ENCODE measurements at places on chromosomes 11 and 22.

GRCh38 chr11:33257897-33258630 lies 883 bp downstream of the HIPK3 start:
- peak; percentile 82 for DNase-seq

- no peak for DNase-seq
Observed at GRCh38 chr11:708511-708910, 2.5 kb downstream of the EPS8L2 start.

- DNase-seq, result no peak
Observed at GRCh38 chr11:125193841-125194240, 29.3 kb downstream of the PKNOX2 start.

DNA sequence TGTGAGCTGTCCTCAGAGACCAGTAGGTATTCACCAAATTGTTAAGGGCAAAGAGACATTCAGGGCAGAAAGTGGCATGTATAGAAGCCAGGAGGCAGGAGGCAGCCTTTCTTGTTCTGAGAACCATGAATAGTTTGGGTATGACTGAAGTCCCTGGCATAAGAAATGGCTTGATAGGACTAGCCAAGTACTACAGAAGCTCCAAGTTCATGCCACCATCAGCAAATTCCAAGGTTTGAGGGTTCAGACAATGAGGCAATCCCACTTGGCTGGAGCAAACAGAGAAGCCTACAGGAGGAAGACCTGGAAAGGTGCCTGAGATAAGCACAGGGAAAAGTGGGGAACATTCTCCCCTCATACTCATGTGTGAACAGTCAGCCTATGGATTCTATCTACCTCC lies 25.8 kb downstream of the XRRA1 start:
- DNase-seq, result no peak

DNA sequence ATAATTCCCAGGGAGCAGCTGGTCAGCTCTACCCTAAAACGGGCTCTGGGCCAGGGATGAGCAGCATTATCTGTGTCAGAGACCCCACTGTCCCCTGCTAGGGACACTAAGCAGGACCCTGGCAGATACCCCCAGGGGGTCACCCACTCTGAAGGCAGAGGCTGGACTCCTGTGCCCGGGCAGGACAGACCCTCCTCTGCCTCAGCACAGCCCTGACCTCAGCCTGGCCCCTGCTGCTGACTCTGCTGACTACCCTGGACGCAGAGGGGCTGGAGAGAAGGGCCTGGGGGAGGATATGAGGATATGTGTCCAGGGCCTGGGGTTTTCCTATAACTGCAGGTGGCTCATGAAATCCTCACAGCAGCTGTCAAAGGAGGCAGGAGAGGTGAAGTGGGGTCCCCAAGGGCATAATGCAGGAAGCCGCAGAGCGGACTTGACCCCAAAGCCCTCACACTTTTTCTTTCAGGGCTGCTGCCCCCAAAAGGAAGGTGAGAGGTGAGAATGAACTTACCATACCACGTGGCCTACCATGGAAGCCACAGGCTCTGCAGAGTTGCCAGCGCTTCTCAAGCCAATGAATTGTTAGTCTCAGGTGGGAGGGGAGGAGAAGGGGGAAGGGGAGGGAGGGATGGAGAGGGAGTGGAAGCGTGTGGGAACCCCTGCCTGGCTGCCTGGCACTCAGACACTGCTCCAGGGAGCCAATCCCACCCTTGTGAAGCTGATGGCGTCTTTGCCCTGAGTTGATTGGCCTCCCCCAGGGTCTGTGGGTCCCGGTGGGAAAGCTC lies 76.7 kb upstream of the WNT11 start:
- DNase-seq, result no peak

DNA sequence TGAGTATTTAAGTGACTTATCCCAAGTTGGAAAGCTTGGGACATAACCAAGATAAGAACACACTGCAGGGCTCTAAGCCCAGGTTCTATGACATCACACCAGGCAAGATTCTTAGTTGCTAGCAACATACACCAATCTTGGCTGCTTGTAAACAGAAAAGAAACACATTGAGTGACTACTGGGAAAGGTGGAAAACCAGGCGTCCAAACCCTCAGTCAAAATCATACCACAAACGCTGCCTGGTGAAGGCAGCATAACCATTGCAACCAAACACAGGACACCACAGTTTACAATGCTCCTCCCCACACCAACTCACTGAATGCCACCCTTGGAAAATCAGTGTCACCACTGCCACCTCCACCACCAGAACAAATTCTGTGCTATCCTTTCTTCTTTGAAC lies 379.9 kb downstream of the TTC28 start:
- DNase-seq, result peak; percentile 17

DNA sequence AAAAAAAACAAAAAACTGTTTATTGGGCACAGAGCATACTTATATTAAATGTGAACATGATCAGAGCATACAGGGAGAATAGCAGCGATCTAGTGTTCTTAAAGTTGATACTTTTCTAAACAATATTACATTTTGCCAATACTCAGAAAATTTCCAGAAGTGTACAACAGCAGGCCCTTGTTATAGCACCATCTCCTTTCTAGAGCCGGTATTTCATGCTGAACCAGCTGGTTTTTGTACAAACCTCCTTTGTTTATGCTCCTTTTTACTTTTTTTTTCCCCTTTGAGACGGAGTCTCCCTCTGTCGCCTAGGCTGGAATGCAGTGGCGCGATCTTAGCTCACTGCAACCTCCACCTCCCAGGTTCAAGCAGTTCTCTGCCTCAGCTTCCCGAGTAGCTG lies 90.7 kb downstream of the PPP6R3 start:
- no peak for DNase-seq

DNA sequence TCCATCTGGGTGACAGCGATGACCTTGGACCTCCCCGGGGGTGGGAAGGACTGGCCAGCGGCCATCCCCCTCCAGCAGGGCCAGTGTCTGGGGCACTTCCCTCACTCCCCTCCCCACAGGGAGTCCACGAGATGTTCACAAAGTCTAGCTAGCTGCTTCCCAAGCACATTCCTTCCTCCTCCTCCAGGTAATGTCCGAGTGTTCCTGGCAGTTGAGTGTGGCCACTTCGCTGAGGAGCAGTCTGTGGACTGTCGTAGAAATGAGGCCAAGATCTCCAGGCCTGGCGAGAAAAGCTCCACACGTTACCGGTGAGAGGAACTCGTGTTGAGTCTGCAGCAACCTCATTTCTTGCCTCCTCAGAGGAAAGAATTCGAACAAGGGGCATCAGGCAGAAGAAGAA lies 425.5 kb downstream of the BRD1 start:
- DNase-seq, result no peak

- no peak for DNase-seq
Observed at GRCh38 chr11:96990914-96991313, 601.1 kb downstream of the JRKL start.

DNA sequence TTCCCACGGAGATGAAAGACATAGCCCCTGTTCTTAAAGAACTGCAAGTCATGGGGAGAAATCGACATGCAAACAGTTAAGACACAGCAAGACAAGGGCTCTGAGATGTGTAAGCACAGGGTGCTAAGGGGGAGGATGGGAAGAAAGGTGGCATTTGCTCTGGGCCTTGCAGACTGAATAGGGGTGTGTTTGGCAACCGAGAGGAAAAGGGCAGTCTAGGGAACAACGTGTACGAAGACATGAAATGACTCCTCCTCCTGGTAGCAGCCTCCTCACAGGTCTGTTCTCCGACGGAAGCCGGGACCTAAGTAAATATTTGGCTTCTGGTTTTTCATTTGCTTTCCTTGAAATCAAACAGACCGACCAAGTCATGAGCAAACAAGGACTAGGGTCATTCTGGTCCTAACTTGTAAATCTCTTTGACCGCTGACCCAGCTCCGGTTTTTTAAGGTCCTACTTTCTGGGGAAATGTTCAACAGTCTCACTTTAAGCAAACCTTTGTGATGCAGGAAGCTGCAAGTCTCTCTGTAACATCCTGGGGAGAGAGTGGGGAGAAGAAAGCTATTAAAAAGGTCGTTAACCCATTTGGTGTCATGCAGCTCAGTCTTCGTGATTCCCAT lies 19.7 kb downstream of the NNMT start:
- no peak for DNase-seq

- no peak for DNase-seq
Observed at GRCh38 chr11:126268361-126268707, 361 bp downstream of the SRPRA start.

DNA sequence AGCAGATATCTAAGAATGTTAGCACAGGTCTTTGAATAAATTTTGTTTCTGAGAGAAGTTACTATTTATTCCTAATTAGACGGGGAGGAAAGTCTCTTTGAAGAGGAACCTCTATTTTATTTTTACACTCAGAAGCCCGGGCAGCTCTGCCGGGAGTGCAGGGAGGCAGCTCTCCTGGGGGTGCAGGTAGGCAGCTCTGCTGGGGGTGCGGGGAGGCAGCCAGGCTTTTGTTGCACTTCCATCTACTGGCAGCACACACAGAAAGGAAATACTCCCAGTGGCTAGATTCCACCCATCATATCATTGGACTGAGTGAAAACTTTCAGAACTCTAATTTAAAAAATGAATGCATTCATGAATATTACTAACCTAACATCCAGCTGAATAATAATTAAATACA lies 24.6 kb downstream of the OR10A6 start:
- no peak for DNase-seq

DNA sequence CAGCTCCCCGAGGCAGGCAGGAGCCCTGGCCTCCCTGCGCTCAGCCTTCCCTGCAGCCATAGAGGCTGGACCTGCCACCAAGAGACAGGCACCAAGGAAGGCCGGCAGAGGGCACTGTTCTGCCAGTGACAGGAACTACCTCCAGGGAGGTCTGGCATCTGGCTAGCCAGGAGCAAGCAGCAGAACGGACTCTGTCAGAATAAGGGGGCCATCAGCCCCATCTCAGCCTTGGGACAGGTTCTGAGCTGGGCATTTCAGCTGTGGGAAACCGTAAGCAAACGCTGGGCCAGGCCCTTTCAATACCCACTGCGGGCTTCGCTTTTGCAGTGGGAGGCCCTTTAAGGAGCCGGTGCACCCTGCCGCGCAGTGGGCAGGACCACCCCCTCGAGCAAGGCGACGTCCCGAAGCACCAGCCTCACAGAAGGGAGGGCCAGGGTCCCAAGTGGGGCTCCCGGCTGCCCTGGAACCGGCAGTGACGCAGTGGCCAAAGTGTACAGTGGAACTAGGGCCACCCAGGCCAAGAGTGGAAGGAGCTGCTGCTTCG lies 18.2 kb downstream of the IFT27 start:
- peak; percentile 80 for DNase-seq

DNA sequence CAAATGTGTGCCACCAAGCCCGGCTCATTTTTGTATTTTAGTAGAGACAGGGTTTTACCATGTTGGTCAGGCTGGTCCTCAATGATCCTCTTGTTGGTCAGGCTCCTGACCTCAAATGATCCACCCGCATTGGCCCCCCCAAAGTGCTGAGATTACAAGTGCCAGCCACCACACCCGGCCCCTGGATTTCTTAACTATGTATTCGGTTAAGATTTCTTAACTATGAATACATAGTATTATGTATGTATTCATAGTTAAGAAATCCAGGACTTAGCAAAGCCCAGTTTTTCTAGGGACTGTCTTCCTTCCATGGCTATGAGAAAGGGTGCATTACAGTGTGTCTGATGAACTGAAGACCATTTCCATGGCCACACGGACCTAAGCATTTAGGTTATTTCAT lies 1.7 kb downstream of the C11orf91 start:
- no peak for DNase-seq

DNA sequence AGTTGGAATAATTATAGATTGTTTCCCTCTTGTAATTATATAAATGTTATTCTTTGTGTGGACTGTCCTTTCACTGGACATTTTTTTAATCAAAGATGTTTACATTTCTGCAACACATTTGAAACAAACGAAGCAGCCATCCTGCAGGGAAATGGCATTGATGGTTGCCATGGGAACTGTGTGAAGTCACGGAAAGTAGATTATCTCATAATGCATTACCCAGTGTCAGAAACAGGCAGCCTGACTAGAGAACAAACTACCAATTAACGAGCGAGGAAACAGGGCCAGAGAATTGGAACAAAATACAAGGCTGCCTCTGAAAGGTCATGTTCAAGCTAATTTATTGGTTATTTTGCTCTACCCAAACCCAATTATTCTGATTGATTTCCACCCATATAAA lies 96.9 kb upstream of the LARGE1 start:
- no peak for DNase-seq

- DNase-seq, result no peak
Observed at GRCh38 chr11:1920909-1921573, 1.5 kb downstream of the TNNT3 start.

- DNase-seq, result no peak
Observed at GRCh38 chr22:44287121-44287693, 25.5 kb downstream of the SHISAL1 start.

DNA sequence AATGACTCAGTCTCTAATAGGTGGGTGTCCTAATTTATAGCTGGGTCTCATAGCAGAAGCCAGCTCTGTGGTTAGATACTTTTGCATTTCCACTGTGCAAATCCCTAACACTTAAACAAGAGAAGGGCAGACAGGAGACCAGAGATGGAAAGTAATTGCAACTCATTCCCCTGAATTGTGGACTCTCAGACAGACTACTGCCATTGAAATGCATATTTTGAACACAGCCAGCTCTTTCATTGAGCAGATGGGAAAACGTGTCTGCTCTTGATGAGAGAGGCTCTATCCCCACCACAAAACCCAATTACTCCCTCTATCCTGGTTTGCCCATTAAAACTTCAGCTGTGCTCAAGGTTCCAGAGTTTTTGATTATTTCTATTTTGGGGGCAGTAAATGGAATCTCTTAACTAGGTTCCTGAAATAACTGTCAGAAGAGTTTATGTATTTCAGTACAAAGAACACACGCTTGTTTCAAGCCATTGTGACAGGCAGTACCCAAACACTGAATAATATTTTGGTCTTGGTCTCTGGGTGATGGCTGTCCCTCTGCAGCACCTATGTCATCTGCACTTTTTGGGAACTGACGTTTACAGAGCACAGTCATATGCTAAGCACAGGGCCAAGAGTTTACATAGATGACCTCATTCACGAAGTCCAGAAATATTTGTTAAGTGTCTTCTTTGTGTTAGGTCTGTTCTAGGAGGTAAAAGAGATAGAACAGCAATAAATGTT lies 41.7 kb downstream of the FAM227A start:
- no peak for DNase-seq

- DNase-seq, result no peak
Observed at GRCh38 chr11:2987881-2988861, 4.0 kb downstream of the NAP1L4 start.

Measured in Ammon's horn (tissue), 1 donor.